ENCODE measurements at places on chromosomes 4 and X.
A peak's percentile ranks its signal among the peaks of the same experiment; 100 is the strongest.

- no peak for DNase-seq
Measured at GRCh38 chr4:52195869-52196268, 144.8 kb downstream of the SPATA18 start.

GRCh38 chrX:30880058-30880457 is 9.0 kb downstream of the TAB3 start:
- no peak for DNase-seq

- DNase-seq, result no peak
Measured at GRCh38 chr4:138800421-138800820, 215.2 kb upstream of the NOCT start.

DNA sequence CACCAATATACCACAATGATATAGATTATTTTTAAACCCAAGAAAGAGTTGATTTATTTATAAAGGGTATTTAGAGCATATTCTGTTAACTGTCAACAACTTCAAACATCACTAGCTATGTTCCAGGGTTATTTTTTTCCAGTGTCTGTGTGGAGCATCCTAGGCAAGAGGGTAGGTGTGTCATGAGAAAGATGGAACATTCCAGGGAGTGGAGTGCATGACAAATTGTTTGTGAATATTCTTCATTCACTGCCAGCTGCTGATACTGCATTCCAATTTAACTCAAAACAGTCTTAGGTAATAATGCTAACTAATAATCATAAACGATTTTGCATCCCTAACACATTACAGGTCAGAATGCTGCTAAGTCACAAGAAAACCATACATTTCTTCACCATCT is 148.7 kb upstream of the RASGEF1B start:
- no peak for DNase-seq

DNA sequence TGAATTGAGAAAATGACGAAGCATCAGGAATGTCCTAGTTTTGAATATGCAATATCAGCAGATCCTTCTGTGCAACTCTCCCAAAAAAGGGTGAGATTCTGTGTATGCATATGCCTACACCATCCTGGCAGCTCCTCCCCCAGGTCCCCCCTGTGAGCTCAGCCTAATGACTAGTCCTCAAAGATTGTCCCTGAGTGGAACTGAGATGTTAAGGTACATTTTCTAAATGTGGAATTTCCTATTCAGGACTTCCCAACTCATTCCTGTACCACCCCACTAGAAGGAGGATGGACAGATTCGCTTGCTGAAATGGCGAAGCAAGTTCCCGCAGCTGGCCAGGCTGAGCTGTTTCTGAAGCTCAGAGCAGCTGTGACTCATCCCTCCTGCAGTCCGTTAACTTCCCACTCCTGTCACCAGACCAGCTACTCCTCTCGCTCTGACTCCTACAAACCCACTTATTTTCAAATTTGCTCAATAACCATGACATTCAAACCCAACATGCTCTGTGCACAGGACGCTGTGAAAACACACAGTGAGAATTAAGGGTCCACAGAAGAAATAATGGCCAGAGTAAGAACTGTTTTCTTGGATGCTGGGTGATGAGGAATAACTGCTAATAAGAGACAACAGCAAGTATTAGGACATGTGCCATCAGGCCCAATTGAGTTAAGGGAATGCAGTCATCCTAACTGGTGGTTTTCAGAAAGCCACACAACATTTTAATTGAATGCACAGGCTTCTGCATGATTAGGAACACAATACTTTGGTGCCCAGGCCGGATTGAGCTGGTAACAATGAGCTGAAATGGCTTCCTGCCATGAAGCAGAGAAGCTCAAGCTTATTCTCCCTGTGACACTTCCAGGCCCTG is 40.0 kb upstream of the IRF2 start:
- DNase-seq, result peak; percentile 93

DNA sequence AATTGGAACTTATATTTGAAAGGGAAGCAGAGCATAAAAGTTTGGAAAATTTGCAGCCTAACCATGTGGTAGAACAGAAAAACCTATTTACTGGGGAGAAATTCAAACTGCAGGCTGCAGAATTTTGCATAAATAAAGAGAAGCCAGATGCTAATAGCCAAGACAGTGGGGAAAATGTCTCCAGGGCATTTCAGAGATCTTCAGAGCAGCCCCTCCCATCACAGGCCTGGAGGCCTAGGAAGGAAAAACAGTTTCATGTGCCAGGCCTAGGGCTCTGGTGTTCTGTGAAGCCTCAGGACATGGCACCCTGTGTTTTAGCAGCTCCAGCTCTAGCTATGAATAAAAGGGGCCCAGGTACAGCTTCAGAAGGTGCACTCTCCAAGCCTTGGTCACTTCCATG is 648.7 kb upstream of the FRG1 start:
- no peak for DNase-seq

DNA sequence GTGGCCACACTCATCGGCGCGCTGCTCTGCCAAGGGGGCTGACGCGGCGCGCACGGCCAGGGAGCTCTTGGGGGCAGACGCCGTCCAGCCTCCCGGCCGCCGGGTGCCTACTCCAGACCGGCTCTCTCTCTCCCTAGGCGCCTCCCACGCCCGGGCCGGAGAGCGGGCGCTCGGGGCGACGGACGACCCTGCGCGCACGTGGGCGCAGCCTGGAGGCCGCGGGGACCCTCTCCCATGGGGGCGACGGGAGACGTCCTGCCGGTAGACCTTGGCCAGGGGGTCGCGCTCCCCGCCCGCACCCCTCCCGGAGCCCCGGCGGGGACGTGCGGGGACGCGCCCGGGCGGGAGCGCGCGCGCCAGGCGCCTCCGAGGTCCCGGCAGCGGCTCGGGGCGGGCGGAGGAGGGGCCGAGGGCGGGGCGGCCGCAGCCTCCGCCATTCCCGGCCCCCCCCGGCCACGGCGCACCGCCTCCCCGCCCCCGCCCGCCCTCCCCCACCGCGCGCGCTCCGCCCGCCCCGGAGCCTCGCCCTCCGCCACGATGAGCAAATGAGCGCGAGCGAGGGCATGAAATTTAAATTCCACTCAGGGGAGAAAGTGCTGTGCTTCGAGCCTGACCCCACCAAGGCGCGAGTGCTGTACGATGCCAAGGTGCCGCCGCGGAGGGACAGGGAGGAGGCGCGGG is at the start of gene MSL3:
MSL3 (plus strand) TSS at position 519 of the 681 bp plus-strand sequence; CDS start at position 546, 27 bp downstream.
- peak; percentile 18 for DNase-seq

DNA sequence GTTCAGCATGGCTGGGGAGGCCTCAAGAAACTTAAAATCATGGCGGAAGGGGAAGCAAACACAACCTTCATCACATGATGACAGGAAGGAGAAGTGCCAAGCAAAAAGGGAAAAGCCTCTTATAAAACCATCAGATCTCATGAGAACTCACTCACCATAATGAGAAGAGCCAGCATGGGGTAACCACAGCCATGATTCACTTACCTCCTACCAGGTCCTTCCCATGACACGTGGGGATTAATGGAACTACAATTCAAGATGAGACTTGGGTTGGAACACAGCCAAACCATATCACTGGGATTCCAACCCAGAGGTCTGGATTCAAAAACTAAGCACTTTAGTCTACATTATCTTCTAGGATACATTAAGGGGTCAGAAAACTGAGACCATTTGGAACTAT is 609.6 kb upstream of the SPANXN1 start:
- no peak for DNase-seq

DNA sequence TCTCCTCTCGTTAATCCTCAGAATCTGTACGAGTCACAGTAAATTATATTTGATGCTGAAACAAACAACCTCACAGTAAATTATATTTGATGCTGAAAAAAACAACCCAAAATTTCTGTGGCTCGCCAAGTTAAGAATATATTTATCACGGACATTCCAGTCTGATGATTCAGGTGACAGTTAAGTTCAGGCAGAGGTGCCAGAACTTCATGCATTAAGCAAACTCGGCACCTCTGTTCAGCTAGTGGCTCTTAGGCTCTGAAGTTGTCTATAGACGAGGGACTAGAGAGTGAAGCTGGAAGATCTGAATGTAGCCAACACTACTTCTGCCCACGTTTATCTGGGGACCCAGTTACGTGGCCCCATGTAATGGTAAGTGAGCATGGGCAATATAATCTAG is 132.2 kb upstream of the AGA start:
- no peak for DNase-seq

GRCh38 chr4:156606554-156607477 is 364.8 kb downstream of the PDGFC start:
- DNase-seq, result no peak

DNA sequence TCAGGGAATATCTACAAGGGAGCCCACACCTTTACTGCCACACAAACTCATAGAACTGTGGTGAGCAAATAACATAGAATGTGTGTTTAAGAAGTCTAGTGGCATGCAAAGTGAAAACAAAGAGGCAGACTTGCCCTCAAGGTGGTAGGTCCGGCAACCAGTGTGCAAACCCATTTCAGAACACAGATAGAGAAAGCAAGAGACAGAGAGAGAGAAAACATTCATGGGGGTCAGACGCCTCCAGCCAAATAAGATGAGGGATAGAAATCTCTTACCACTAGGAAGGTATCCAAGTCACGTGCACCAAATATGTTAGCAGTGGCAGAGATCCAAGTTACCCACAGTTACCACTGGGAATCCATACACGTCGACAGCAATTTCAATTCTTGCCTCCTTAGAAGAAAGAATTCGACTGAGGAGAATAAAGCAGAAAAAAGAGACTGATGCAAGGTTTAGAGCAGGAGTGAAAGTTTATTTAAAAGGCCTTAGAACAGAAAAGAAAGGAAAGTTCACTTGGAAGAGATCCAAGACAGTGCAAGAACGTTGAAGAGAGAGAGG is 252.8 kb downstream of the NAP1L3 start:
- DNase-seq, result no peak

- DNase-seq, result peak; percentile 93
Measured at GRCh38 chr4:150852216-150852615, 162.9 kb downstream of the LRBA start.

DNA sequence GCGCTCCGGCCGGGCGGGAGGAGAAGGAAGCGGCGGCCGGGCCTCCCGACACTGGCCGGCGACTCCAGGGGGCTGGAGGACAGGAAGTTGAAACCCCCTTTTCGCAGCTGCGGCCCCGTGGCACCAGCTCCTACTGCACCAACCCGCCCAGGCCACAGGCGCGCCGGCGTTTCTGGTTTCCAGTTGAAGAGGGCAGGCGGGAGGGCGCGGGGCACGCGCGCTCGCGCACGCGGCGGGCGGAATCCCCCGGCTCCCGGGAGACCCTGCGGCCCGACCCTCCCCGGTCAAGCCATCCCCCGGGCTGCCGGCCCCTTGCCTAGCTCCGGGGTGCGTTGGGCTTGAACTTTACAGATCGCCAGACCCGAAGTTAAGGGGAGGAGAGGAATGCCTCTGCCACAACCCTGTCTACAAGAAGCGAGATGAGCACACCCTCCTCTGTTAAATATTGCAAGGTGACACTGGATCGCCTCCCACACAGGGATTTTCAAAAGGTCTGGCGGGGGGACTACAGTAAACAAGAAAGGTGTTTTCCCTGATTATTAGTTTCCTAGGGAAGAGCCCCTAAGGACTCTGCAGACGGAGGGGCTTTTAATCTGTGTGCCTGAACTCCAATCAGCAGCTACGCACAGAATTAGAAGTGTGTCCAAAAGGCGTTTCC is 1.4 kb downstream of the ELOVL6 start:
- peak; percentile 16 for DNase-seq

DNA sequence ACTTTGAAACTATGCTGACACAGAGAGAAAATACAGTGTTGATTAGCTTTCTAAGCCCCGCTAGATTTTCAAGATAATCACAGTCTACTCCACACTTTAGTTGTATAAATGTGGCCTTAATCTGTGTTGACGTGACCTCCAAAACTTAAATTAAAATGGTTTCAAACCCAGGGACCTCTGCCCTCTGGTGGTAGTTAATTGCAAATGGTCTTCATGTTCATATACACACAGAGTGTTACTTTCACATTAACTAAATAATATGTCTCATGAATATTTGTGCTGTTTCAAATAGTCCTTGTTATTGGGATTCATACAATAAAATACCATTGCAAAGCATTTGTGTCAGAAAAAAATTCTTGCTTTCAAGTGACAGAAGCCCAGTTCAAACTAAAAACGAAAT is 64.3 kb downstream of the TASL start:
- no peak for DNase-seq

GRCh38 chrX:147170993-147171392 is 356.4 kb upstream of the CXorf51A start:
- no peak for DNase-seq

GRCh38 chr4:102640669-102641068 is 120.1 kb downstream of the MANBA start:
- DNase-seq, result no peak

GRCh38 chrX:109830157-109830703 is 97.2 kb upstream of the ACSL4 start:
- no peak for DNase-seq

GRCh38 chrX:17412692-17413091 is 37.7 kb downstream of the NHS start:
- no peak for DNase-seq

DNA sequence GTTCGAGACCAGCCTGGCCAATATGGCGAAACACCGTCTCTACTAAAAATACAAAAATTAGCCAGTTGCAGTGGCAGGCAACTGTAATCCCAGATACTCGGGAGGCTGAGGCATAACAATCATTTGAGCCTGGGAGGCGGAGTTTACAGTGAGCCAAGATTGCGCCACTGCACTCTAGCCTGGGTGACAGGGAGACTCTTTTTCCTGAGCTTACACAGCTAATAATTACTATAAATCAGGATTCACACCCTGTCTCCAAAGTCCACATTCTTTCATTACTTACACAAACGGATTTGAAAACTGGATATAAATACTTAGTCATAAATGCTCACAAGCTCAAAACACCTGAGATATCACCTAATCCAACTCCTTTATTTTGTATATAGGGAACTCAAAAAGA is 151.6 kb downstream of the LRBA start:
- peak; percentile 1 for DNase-seq

GRCh38 chr4:8422327-8422726 is 18.2 kb downstream of the ACOX3 start:
- no peak for DNase-seq

DNA sequence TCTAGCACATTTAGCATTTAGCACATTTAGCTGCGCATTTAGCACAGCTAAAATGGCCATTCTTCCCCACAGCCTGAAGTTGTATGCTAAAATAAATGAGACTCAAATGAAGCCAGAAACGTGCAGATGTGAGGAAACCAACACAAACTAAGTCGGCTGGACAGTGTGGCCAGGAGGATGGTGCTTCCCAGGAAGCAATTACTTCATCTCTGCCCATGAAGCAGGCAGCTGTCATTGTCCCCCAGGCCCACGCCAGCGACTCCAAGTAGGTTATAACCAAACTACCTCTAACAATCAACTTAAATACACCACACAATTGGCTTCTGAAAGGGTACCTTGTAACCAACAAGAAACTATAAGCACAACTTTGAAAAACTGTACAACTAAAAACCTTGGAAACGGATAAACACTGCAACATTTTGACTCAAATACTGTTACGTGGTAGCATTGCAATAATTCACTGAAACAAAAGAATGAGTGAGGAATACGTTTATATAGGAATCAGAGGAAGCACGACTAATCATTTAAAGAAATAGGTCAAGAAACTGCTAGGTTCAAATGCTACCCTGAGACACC is 39.2 kb downstream of the AFAP1 start:
- DNase-seq, result no peak

DNA sequence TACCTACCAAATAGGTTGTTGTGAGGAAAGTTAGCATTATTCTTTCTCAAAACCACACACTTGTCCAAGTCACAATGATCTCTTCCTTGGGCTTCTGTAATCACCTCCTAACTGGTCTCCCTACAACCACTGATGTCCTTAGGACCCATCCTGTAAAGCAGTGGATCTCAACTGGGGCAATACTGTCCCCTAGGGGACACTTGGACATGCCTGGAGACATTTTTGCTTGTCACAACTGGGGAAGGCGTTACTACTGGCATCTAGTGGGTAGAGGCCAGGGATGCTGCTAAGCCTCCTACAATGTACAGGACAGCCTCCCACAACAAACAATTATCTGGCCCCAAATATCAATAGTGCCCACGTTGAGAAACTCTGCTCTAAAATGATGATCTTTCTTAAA is 118.7 kb upstream of the AP1S2 start:
- DNase-seq, result peak; percentile 75
